ENCODE measurements at places on chromosomes 13 and 19. TPM values are rescaled to one million over a fixed set of nuclear protein-coding genes. Genes with fewer than 3 reads are reported as not detected.

The ZNF730 gene
- 1.8 TPM for total RNA-seq

The UBE2M gene
- total RNA-seq, result 66.7 TPM

The FAM187B gene
- total RNA-seq, result not detected

The C19orf47 gene
- 4.1 TPM for total RNA-seq

The PTPRS gene
- total RNA-seq, result 6.5 TPM

The RETN gene
- total RNA-seq, result not detected

The NLRP11 gene
- total RNA-seq, result under 0.01 TPM

The GNG14 gene
- total RNA-seq, result not detected

The REEP6 gene
- total RNA-seq, result 0.44 TPM

The USP12 gene
- total RNA-seq, result 20.0 TPM

The EFNB2 gene
- total RNA-seq, result 21.6 TPM

The MUC16 gene
- total RNA-seq, result under 0.01 TPM

The CLEC17A gene
- total RNA-seq, result not detected

The PSG5 gene
- total RNA-seq, result not detected

The SLC6A16 gene
- total RNA-seq, result 0.22 TPM

The ZNF541 gene
- 0.20 TPM for total RNA-seq

The AP1M2 gene
- not detected for total RNA-seq

The ZNF709 gene
- total RNA-seq, result 4.4 TPM

The NLRP4 gene
- not detected for total RNA-seq

The OR7A5 gene
- total RNA-seq, result not detected

The RDH8 gene
- not detected for total RNA-seq

The ZNF154 gene
- 0.99 TPM for total RNA-seq

The DLL3 gene
- 0.22 TPM for total RNA-seq

The FOXO1 gene
- 21.6 TPM for total RNA-seq

The ERICH4 gene
- not detected for total RNA-seq

The NTN5 gene
- not detected for total RNA-seq

The CD70 gene
- total RNA-seq, result not detected

The NOVA2 gene
- 3.7 TPM for total RNA-seq

The MCEMP1 gene
- not detected for total RNA-seq

The SLC10A2 gene
- total RNA-seq, result not detected

The TSKS gene
- total RNA-seq, result under 0.01 TPM

The ZFR2 gene
- not detected for total RNA-seq

The KLK15 gene
- not detected for total RNA-seq

The FUT6 gene
- total RNA-seq, result not detected

The ZNF560 gene
- under 0.01 TPM for total RNA-seq

The UNC13A gene
- total RNA-seq, result under 0.01 TPM

The CBY2 gene
- not detected for total RNA-seq

The ADAMTSL5 gene
- total RNA-seq, result not detected

The RGL3 gene
- total RNA-seq, result 1.8 TPM

The B3GNT8 gene
- total RNA-seq, result 2.2 TPM

The ZNF506 gene
- 12.3 TPM for total RNA-seq

The PSPN gene
- total RNA-seq, result 0.44 TPM

Measured in lung microvascular endothelial cell (primary cell).